ENCODE measurements at places on chromosomes 16 and 17. TPM values are rescaled to one million over a fixed set of nuclear protein-coding genes. Genes with fewer than 3 reads are reported as not detected.

- no peak for DNase-seq
Observed at GRCh38 chr17:34899643-34900291, 61.5 kb downstream of the CCT6B start.

STARD3 gene
- 18.5 TPM for total RNA-seq

SLC16A3 gene
- 5.0 TPM for total RNA-seq

DNA sequence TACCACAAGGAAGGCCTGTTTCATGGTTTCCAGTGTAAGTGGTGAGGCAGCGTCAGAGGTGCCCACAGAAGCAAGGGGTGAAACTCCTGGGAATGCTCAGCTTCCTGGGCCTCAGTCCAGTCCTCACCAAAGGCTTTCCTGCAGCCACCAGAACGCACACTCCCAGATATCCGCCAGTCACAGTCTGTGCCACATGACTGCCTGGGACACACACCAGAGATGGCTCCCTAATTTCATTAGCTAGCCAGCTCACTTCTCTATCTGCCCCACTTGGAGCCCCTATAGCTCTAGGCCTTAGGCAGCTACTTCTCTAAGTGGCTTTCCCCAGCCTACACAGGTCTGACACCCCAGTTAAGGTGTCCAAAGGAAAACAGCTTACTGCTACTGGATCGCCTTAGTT, 77.0 kb downstream of the CYTH1 start:
- DNase-seq: no peak

- no peak for DNase-seq
Observed at GRCh38 chr16:89687092-89687940, 827 bp downstream of the CDK10 start.

PTX4 gene
- not detected for total RNA-seq

DNA sequence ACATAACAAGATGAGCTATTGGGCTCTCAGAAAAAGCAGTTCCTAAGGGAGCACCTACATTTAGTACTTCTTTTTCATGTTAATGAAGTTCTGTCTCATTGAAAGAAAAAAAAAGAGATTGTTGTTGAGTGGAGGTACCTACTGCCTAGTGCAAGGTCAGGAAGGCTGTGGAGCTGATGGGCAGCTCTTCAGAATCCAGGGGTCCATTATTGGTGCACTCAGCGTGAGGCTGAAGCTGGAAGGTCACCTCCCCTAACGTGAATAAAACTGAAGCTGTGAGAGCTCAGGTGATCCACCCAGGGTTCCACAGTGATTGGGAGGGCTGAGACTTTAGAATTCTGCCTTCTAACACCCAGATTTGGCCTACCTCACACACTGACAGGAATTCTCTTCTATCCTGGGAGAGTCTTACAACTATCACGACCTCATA, 153.9 kb upstream of the TBX2 start:
- no peak for DNase-seq

- no peak for DNase-seq
Observed at GRCh38 chr17:74599023-74599399, 6.9 kb upstream of the CD300LD start.

GRCh38 chr17:41548844-41549595, 20.9 kb upstream of the KRT19 start:
- peak; percentile 80 for DNase-seq

PRR29 gene
- 0.08 TPM for total RNA-seq

GRCh38 chr16:63925221-63925620, 1196.6 kb downstream of the CDH11 start:
- DNase-seq: no peak

- no peak for DNase-seq
Observed at GRCh38 chr16:68660359-68660795, 15.3 kb downstream of the CDH3 start.

CXCL16 gene
- total RNA-seq: 12.4 TPM

- DNase-seq: no peak
Observed at GRCh38 chr17:66654106-66654740, 180.7 kb upstream of the CACNG5 start.

EPOP gene
- 0.70 TPM for total RNA-seq

DNA sequence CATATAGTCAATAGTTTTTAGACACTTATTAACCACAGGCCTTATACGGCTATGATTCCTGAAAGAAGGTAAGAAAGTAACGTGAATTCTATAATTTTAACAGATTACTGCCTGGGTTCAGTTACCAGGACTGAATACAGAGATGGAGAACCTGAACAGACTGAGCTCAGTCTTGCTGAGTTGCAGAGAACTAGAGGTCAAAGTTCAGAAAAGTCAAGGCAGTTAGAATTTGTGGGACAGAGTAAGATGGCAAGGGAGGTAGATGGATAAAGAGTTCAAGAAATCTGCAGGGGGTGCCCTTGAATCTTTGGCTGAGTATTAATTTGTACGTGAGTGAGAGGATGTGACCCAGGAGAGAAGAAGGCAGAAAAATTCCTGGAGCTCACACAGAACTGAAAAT, 320.1 kb upstream of the MAF start:
- no peak for DNase-seq

TNRC6C gene
- 8.7 TPM for total RNA-seq

- no peak for DNase-seq
Observed at GRCh38 chr17:51346218-51346982, 86.1 kb downstream of the UTP18 start.

GRCh38 chr17:45755050-45755449, 29.1 kb upstream of the CRHR1 start:
- no peak for DNase-seq

SULT1A1 gene
- total RNA-seq: 38.1 TPM

HS3ST3A1 gene
- 5.6 TPM for total RNA-seq

DNA sequence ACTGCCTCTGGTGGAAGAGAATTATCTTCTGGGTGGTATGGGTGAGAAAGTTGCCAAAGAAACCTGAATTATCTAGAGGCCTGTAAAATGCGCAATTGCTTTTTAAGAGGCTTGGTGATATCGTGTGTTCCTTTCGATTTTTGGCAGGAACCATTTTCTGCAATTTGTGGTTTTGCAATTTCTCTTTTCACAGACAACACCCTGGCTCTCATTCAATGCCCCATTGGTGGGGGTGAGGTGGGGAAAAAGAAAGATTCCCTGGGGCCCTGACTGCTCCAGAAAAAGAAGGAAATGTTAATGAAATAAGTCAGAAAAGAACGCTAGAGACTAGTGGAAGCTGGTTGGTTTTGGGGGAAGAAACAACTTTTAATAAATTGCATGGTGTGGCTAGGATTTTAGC, 77.4 kb downstream of the ANKFN1 start:
- DNase-seq: no peak

- DNase-seq: no peak
Observed at GRCh38 chr17:72165192-72165866, 44.5 kb downstream of the SOX9 start.

GRCh38 chr16:4623593-4623992, 1.0 kb upstream of the MGRN1 start:
- DNase-seq: no peak
